T1000 (cell line): ENCODE measurements at places on chromosomes 7 and 10.

DNA sequence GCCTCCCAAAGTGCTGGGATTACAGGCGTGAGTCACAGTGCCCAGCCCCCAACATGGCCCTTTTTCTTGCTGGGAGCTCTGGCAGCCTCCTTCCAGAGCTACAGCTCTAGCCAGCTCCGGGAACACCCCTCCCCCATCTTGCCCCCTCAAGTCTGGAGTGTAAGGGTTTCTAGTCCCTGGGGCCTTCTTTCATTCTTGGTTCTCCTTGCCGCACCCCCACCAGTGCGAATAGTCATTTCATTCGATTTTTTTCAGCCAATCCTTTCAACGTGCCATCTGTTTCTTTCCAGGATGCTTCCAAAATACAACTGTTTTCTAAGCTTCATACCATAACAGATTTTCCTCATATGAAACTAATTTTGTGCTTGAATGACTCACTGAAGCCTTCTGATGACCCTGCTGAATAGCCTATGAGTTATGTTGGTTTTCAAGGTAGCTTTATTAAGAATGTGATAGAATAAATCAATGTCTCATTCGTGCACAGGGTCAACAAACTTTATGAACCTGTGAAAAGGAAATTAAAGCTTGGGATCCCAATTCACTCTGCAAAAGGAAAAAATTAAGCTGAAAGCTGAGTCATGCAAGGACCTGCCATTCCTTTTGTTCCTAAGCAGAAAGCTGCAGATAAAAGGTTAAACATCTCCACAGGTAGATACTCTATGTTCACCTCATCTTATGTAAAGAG is 38.6 kb downstream of the CDC14C start:
- DNase-seq: peak; percentile 25

DNA sequence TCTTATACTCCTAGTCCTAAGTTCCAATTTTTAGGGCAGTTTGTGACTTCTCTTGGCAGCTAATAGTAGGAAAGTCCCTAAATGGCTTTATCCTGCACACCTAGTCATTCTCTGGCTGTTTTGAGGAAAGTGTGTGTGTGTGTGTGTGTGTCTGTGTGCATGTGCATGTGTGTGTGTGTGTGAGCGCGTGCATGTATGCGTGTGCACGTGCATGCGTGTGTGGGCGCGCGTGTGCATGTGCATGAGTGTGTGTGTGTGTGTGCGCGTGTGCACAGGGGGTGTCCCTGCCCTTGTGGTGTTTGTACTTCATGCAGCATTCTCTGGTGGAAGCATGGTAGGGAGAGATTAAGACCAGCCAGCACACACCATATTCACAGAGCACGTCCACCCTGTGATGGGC is 18.2 kb downstream of the MACROH2A2 start:
- DNase-seq: no peak

- DNase-seq: no peak
Observed at GRCh38 chr10:46294641-46295220, 7.9 kb downstream of the ANTXRL start.

DNA sequence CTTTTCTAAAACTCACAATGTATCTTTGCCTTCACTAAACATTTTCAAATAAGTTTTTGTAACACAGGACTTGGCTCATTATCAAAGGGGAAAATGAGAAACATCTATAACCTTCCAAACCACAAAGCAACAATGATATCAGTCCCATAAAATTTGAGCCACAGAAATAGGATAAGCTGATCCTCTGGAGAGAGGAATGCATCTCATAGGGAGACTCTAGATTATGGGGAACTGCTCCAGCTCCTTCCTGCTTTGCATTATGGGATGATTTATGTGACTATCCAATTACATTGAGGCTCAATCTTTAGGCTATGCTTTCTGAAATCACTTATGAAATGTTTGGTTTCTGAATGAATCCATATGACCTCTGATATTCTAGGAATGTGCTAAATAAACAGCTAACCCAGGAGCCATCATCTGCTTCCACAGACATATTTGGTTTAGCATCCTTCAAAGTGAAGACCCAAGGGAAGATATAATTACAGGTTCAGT is 70.4 kb downstream of the CUBN start:
- DNase-seq: no peak

- DNase-seq: no peak
Observed at GRCh38 chr10:68121852-68122251, 12.6 kb downstream of the MYPN start.

DNA sequence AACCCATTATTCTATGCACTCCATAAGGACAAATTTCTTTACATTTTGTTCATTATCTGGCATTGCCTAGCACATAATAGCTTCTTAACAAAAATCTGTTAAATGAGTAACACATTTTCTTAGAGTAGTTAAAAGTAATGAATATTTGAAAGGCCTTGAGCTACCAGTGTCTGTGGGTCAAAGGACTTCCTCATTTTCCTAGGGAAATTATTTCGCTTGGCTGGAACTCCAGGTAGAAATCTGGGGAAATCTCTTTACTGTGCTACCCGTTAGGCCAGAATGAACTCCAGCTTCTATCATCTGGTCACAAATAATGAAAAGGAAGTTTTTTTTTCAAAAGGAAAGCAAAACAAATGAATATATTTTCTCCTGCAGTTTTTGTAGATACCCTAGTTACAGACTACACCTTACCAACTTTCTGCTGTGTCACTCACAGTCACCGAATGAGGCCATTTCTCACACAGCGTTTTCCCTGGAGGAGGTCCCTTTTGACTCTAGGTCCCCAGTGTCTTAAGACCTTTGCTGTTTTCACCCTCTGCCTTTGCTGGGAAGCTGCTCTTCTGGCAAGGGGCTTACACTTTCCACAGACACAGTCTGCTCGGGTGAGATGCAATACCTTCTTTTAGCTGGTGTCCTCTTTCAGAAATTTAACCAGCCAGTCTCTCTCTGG is 1.6 kb downstream of the SAMD9L start:
- no peak for DNase-seq

GRCh38 chr10:78458983-78459638 is 425.4 kb downstream of the RPS24 start:
- no peak for DNase-seq

GRCh38 chr7:129262324-129262723 is 37.5 kb downstream of the AHCYL2 start:
- no peak for DNase-seq

DNA sequence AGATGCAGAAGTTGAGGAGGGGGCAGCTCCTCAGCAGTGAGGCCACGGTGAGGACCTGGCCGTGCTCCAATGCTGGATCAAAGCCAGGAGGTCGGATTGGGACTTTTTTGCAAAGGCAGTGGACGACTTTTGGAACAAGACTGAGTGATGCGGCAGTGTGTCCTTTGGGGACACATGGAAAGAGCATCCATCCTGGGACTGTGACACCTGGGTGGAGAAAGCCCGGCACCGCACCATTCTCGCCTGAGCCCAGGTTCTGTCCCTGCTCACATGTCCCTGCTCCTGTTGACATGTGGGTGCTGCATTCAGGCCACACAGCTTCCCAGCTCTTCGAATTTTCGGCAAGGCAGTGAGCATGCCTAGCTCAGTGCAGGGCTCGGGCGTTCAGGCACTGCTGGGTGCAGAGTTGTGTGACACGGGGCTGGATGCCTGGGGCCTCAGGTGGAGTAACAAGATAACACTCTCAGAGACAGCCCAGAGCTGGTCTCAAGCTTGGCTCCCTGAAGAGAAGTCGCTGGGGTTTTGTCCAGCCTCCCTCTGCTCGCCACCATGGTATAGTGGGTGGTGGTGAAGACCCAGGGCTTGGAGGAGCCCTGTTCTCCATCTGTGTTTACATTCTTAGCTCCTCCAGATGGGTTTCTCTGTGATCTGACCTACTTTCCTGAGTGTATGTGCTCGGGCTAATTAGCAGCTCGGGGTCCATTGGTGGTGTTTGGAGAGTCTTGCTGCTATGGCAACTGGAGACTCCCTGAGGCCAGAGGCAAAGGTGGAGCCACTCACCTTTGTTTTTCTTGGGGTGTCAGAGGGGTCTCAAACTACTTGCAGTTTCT is 111.7 kb upstream of the BTBD16 start:
- no peak for DNase-seq

- no peak for DNase-seq
Observed at GRCh38 chr7:33196221-33196620, 66.9 kb downstream of the BBS9 start.

GRCh38 chr10:122276611-122277208 is 5.6 kb downstream of the BTBD16 start:
- no peak for DNase-seq
